ENCODE measurements at places on chromosomes 16 and 17.

GRCh38 chr17:48597528-48597777 lies 3.9 kb upstream of the HOXB5 start:
- peaks cover 16% of the 10 kb centered on the region for H3K4me1 ChIP-seq
- H3K4me3 ChIP-seq: peak overlapping the region; percentile 81

- no peaks in the 10 kb centered on the region for H3K36me3 ChIP-seq
- no peak for DNase-seq
- H3K4me1 ChIP-seq: peaks cover 5% of the 10 kb centered on the region
- H3K4me3 ChIP-seq: no peak overlapping the region
- no peak overlapping the region for H3K27ac ChIP-seq
- H3K27me3 ChIP-seq: peaks cover 10% of the 10 kb centered on the region
Measured at GRCh38 chr16:56102906-56103305, 88.4 kb upstream of the GNAO1 start.

DNA sequence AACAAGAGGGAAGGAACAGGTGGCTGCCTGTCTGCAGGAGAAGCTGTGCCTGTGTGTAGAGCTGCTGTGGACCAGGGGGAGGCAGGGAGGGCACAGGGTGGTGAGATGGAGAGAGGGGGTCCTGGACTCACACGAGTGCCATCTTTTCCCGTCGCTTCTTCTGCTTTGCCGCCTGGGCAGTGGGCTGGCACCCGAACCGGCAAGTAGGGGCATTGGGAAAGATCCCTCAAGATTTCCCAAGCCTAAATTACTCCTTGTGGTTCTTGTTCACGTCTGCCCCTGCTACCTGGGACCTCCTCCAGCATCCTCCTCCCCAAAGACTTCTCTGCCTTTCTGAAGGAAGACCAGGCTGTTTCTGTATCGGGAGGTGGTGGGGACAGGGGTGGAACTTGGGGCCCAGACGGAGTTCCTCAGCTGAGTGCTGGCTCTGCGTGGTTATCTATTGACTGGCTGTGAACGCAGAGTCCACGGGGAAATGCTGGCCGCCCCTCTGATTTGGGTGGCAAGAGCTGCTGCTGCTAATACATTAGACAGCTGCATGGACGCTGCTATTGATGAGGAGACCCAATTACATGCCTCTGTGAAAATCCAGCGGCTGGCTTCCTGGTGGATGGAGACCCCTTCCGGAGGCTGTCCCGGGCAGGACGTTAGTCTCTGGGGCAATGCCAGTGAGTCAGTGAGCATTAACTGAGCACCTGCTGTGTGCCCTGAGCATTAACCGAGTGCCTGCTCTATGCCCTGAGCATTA lies 114.5 kb downstream of the OR1D5 start:
- H3K4me1 ChIP-seq: peaks cover 3% of the 10 kb centered on the region
- no peaks in the 10 kb centered on the region for H3K36me3 ChIP-seq
- DNase-seq: no peak
- no peak overlapping the region for H3K4me3 ChIP-seq
- H3K27me3 ChIP-seq: peaks cover 25% of the 10 kb centered on the region

DNA sequence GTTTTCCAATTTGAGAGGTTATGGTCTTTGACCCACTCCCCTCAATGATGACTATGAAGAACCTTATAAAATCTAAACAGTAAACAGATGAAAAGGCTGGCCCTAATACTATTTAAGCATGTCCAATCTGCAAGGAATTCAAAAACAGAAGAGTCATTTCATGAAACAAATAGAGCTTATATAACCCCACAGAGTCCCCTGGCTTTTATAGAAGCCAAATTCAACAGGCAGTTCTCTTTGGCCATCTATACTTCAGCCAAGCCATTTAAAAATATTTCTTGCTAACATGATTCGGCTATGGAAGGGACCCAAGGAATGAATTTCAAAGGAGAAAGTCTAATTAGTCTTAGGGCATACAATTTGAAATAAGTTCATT lies 43.4 kb downstream of the SPOP start:
- no peak overlapping the region for H3K4me3 ChIP-seq
- no peak for DNase-seq
- H3K36me3 ChIP-seq: peaks cover 10% of the 10 kb centered on the region
- H3K27ac ChIP-seq: no peak overlapping the region
- no peaks in the 10 kb centered on the region for H3K27me3 ChIP-seq
- H3K4me1 ChIP-seq: peaks cover 12% of the 10 kb centered on the region

- no peak overlapping the region for H3K4me3 ChIP-seq
- no peak overlapping the region for H3K27ac ChIP-seq
- DNase-seq: no peak
- peaks cover 2% of the 10 kb centered on the region for H3K27me3 ChIP-seq
- H3K4me1 ChIP-seq: peaks cover 23% of the 10 kb centered on the region
- no peaks in the 10 kb centered on the region for H3K36me3 ChIP-seq
Measured at GRCh38 chr16:66369055-66369592, 2.6 kb downstream of the CDH5 start.

- peaks cover 13% of the 10 kb centered on the region for H3K27me3 ChIP-seq
- H3K4me1 ChIP-seq: peaks cover 20% of the 10 kb centered on the region
- no peak overlapping the region for H3K27ac ChIP-seq
- no peak overlapping the region for H3K4me3 ChIP-seq
Measured at GRCh38 chr16:14502932-14503741, 126.9 kb downstream of the PARN start.

DNA sequence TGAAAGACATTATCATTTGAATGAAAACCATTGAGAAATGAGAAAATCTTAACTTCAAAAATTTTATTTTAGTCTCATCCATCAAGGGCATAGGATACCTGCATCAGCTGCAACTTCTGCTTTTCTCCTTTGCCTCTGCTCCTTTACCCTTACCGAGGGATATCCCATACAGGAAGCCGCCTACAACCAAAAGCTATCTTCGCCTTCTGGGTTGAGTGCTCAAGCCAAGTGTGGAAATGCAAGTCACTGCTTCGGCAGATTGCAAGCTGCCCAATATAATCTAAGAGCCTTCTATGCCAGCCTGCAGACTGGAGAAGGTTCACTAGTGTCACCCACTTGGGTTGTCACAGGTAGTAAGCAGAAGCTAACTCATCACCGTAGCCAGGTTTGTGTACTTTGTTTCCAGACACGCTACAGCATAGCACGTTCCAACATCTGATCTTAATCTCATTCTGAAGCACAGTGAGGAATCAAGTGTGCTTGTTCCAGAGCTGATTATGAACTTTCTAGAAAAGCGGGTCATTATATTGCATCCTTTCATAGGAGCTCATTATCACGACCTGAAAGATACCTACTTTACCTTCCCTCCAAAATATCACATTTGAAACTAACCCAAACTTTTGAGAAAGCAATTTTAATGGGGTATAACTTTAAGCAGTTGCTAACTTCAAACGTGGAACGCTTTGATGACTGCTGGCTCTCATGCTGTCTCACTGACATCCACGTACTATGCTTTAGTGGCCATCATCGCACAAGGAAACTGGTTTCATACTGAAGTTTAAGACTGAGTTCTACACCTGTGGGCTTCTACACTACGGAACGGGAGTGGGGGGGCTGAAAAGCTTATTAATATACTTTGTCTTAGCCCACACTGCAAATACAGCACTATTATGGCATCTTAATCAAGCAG lies 8.0 kb upstream of the UNK start:
- DNase-seq: no peak
- H3K27ac ChIP-seq: no peak overlapping the region
- peaks cover 24% of the 10 kb centered on the region for H3K36me3 ChIP-seq
- peaks cover 35% of the 10 kb centered on the region for H3K4me1 ChIP-seq
- H3K4me3 ChIP-seq: peak overlapping the region; percentile 93

DNA sequence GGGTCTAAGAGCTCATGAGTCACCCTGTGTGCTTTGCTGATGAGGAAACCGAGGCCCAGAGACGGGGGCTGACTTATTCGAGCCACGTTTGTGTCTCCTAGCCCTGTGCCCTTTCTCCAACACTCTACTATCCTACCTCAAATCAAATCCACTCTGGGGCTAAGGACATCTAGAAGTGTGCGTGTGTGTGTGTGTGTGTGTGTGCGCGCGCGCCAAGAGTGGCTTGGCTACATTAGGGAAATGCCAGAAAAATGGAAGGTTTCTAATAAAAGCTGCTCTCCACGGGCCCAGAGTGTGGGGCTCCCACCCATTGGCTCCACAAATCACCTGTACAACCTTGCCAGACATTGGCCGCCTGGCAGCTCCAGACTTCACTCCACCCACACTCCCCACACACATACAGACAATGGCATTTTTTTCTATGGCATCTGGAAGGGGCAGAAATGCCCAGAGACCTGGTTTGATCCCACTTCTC lies 30.3 kb upstream of the PHOSPHO1 start:
- peaks cover 10% of the 10 kb centered on the region for H3K4me1 ChIP-seq
- no peak for DNase-seq
- H3K36me3 ChIP-seq: no peaks in the 10 kb centered on the region

- no peak for DNase-seq
- no peaks in the 10 kb centered on the region for H3K27me3 ChIP-seq
- no peak overlapping the region for H3K27ac ChIP-seq
- peaks cover 7% of the 10 kb centered on the region for H3K36me3 ChIP-seq
- H3K4me3 ChIP-seq: no peak overlapping the region
- H3K4me1 ChIP-seq: no peaks in the 10 kb centered on the region
Measured at GRCh38 chr17:32191306-32191705, 49.0 kb downstream of the RHOT1 start.

GRCh38 chr16:67013233-67013822 lies 15.6 kb upstream of the CBFB start:
- H3K4me1 ChIP-seq: peaks cover 6% of the 10 kb centered on the region
- H3K4me3 ChIP-seq: peak overlapping the region; percentile 1
- H3K27me3 ChIP-seq: peaks cover 33% of the 10 kb centered on the region
- DNase-seq: no peak
- no peak overlapping the region for H3K27ac ChIP-seq

Measured in neural crest cell (in vitro differentiated cells).